ENCODE measurements at places on chromosomes 12 and 14.

DNA sequence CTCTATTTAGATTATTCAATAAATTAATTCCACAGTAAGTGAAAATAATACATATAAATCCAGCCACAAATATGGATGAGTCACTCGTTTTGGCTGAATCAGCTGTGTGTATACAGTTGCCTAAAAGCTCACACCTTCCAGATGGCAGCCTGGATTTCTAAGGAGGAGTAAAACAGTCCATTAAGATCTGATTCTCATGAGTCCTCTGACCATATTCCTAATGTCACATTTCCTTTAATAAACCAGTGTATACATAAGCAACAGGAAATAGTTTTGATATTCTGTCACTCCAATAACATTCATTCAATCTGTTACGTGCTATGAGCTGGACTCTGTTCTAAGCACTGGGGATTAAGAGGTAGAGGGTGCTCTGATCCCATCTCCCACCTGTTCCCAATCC, 21.8 kb downstream of the MDM1 start:
- peak; percentile 75 for DNase-seq

DNA sequence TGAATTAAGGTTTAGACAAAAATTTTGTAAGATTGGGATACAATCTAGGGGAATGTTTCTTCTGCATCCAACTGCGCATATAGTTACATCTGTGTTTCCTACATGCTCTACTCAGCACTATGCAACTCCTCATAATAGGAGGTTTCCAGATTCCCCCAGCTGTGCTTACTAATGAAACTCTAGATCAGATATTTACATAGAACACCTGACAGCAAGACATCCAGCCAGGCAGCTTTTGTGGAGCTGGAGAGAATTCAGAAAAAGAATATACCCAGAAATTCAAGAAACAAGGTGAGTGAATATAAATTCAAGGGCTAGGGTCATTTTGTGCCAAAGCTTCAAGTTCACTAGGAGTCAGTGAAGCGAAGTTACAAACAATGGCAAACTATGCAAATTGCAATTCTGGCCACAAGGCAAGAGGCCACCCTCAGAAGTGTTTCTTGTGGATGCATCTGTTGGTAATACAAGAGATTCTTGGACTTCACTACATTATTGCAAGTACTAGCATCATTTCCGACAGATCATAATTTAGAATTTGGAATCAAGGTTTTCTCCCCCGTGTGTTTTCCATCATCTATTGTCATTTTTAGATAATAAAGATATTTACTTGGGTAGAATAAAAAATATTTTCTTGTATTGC, 341.2 kb upstream of the NAV3 start:
- no peak for DNase-seq

GRCh38 chr14:29205658-29206057, 439.1 kb downstream of the FOXG1 start:
- no peak for DNase-seq

DNA sequence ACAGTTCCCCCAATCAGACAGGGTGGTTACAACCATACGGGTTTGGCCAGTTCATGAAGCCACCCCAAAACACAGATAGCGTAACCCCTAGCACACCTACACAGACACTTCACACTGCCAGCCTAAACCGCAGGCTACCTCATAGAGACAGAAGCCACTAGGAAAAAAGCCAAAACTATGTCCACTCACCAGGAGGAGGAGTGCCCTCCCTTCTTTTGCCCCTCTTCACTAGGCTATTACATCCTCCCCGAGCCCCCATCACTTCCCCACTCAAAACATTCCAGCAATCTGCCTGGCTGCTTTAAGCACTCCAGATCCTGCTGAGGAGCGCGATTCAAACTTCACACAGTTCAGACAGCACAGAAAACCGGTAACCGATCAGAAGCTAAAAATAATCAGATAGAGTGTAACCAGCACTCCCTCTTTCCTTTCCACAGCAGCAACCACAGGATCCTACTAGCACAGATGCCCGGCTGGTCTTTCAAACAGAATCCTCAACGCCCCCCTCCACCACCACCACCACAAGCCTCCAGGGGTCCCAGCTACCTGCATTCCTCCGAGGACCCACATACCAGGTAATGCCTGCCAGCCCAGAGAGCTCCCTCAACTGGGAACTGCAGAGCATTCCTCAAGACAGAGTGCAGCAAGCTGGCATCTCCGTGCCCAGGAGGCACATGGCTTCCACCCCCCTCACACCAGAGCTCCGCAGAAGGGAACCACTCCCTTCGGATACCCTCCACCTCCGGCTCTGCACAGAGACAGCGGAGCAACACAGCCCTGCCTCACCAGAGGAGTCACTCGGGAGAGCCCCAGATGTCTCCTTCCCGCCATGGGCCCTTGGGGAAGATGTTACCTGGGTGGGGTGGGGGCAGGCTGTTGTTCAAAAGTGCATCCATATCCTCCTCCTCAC, 1.5 kb downstream of the CHD4 start:
- no peak for DNase-seq

GRCh38 chr12:6745741-6746525, 7.0 kb downstream of the MLF2 start:
- no peak for DNase-seq

DNA sequence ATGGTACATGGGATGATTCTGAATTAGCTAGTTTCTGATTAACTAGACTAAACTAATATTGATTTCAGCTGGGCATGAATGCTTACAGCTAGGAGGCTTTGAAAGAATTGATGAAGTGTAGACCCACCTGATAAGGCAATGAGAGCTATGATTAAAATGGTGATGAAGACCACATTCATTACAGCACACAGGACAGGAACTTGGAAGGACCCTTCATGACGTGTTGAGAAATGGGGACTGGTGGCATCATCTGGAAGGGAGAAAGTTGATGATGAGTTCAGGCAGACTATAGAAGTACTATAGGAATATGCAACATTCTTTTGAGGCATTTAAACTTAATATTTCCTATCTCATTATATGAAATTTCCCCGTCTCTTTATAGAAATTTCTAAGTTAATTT, 4.5 kb downstream of the CD69 start:
- DNase-seq = no peak

Data from skeletal muscle cell (primary cell).